ENCODE measurements at places on chromosomes 1 and 21.

- no peak for DNase-seq
Observed at GRCh38 chr1:36766481-36766880, 267.8 kb downstream of the GRIK3 start.

DNA sequence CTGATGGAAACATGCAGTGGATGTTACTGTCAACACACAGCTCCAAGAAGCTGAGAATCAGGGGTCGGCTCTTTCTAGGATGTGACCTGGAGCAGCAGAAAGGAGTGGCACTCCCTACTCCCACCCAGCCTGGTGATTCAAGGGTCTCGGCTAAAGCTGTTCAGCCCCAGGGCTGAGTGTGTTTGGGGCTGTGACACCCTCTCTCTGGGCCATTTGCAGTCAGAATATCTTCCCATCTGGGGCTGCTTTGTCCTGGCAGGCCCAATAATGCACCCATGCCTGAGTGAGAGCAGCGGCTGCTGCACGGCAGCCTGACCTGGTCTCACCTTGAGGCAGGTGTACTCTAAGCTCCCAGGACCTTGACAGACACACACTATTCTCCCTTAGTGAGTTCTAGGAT lies 52.5 kb upstream of the AJAP1 start:
- no peak for DNase-seq

GRCh38 chr1:113995382-113995781 lies 16.1 kb downstream of the OLFML3 start:
- DNase-seq = no peak

DNA sequence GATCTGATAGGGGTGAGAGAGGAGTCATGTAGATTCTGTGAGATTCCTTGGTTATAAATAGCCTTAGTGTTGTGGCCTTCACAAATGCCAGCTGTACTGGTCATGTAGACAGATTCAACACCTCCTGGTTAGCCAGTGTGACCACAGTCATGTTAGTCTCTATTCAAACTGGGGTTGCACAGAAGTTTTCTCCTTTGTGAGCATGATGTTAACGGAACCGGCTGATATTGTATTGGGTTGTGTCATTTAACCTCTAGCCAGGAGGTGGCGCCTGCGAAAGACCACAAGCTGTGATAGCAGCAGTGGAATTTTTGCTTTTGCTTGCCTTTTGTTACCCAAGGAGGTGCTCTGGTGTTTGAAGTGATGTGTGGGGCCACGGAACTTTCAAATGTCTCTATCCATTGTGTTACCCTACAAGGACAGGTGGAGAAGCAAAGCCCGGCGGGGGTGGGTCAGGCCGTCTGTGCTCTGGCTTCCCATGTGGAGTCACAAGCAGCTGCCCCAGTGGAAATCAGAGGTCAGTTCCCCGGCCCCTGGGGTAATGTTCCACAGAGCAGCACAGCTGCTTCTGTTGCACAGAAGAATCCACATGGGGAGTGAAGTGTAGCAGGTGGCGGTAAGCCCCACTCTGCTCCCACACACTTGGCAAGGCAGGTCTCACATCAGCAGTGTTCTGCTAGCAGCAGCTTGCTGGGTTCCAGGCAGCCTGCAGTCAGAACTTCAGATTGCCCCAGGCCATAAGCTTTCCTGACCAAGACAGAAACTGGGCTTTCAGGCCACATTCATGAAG lies 112.6 kb downstream of the ADAMTS1 start:
- no peak for DNase-seq

- no peak for DNase-seq
Observed at GRCh38 chr1:229334269-229334668, 8.6 kb downstream of the CCSAP start.

DNA sequence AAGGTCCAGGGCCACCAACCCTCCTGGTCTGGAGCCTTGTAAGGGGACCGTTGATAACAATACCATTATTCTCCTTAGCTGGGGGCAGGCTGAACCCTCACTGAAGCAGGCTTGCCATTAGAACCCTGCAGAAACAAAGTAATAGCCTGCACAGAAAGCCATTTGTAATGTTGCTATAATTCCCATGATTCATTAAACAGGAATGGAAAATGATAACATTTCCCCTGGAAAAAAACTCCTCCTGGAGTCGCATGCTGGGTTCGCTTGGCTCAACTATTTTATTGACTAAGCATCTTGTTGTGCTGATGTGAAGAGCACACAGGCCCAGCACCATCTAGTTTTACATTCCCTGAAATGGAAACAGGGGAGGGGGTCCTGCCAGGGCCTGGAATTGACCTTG lies 155.6 kb upstream of the CSF3R start:
- no peak for DNase-seq

- no peak for DNase-seq
Observed at GRCh38 chr1:4416189-4416588, 238.2 kb upstream of the AJAP1 start.

- DNase-seq = no peak
Observed at GRCh38 chr21:26072666-26073615, 97.6 kb downstream of the APP start.

GRCh38 chr1:198778049-198778448 lies 139.2 kb downstream of the PTPRC start:
- no peak for DNase-seq

GRCh38 chr21:43335119-43335518 lies 91.8 kb downstream of the SIK1 start:
- no peak for DNase-seq

- DNase-seq = no peak
Observed at GRCh38 chr1:35931446-35932157, 697 bp downstream of the AGO3 start.

GRCh38 chr1:26717017-26717491 lies 21.2 kb downstream of the ARID1A start:
- DNase-seq = no peak

DNA sequence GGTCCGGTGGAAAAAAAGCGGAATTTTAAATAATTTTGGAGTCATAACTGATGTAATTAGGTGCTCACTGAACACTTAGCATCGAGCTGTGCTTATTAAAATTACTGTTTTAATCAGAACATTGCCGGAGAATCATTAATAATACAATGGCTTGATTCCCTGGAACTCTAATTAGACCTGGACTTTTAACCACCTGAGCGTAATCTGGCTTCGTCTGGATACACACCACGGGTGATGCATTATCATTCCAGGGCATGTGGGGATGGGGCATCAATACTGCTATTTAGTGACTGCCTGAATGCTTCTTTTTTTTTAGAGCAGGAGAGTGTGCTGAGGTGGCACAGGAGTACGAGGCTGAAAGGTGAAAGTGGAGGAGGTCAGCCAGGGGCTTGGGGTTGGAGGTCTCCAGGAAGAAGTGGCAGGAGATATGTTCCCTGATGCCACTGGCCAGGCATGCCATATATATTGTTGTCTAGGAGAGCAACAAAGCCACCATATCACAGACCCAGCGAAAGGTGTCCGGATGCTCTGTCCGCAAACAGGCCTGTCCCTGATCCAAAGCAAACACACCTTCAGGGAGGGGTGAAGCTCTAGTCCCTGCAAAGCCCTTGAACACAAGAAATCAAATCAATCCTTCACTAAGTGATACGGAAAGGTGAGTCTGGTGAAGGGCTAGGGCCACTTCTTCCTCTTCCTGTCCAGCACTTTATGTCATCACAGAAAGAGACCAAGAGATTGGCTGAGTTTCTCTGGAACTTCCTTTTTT lies 125.2 kb downstream of the PLXNA2 start:
- DNase-seq = no peak

GRCh38 chr1:228918335-228918734 lies 183.1 kb downstream of the RHOU start:
- no peak for DNase-seq

DNA sequence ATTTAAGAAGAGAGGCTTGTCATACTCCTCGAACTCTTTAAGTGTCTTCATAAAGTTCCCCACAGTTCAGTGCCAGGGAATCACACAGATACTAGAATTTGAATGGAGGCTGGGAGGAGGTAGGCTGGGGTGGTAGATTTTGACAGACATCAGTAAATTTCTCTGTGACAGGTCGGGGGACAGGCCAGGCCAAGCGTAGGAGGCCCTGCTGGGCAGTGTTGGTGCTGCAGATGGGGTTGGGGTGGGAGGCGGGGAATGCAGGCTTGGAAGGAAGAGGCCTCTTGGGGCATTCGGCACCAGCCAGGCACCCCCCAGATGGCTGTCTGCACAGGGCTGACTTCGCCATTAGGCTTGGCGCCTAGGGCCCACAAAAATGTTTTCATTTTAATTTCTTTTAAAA lies 84.0 kb downstream of the MAN1C1 start:
- DNase-seq = no peak

GRCh38 chr1:156874142-156874541 lies 13.5 kb downstream of the NTRK1 start:
- no peak for DNase-seq

GRCh38 chr1:84133479-84133878 lies 10.6 kb upstream of the PRKACB start:
- DNase-seq = no peak

DNA sequence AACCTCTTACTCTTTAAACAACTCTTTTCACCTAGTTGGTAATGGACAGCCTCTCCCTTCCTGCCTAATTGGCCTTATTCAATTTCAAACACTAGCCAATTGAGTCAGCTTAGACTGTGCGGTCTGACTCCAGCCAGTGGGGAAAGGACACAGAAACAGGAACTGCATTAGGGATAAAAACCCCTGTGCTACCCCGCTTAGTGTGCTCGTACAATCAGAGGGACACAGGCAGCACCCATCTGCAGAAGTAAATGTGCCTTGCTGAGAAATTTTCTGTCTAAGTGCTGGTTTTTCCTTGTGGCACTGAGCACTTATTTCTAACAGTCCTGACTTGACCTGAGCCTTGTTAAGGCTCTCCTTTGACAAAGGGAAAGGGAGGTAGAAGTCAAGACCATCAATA lies 6.0 kb upstream of the CD2 start:
- no peak for DNase-seq

- peak; percentile 40 for DNase-seq
Observed at GRCh38 chr1:186442651-186443375, 18.1 kb downstream of the PDC start.

GRCh38 chr1:53860967-53861411 lies 22.9 kb upstream of the NDC1 start:
- peak; percentile 46 for DNase-seq

GRCh38 chr1:183689762-183690204 lies 36.7 kb upstream of the APOBEC4 start:
- no peak for DNase-seq

DNA sequence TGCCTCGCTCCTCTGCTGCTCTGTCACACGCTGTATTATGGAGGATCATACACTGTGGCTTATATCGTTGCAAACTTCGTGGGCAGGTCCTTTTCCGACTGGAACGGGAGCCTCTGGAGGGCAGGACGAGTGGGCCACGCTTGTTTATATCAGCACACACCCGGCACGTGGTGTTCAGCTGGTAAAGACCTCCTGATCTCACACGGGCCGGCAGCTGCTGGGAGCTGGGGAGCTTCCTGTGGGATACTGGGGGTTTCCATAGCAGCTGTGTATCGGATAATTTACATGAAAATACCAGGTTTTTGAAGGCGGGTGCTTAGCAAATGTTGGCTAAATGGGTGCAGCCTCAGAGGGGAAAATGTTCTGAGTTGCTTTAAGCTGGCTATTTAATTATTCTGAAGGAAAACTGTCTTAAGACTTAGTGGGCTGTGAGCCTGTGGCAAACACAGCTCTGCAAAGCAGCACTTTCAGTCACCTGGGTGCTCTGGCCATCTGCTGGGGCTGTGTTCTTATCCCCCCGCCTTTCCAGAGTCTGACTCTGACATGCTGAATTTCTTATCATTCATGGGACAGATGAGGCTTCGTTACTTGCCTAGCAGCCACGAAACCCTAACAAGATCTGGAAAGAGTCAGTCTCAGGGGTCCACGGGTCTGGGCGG lies 103.6 kb upstream of the GCLM start:
- no peak for DNase-seq

DNA sequence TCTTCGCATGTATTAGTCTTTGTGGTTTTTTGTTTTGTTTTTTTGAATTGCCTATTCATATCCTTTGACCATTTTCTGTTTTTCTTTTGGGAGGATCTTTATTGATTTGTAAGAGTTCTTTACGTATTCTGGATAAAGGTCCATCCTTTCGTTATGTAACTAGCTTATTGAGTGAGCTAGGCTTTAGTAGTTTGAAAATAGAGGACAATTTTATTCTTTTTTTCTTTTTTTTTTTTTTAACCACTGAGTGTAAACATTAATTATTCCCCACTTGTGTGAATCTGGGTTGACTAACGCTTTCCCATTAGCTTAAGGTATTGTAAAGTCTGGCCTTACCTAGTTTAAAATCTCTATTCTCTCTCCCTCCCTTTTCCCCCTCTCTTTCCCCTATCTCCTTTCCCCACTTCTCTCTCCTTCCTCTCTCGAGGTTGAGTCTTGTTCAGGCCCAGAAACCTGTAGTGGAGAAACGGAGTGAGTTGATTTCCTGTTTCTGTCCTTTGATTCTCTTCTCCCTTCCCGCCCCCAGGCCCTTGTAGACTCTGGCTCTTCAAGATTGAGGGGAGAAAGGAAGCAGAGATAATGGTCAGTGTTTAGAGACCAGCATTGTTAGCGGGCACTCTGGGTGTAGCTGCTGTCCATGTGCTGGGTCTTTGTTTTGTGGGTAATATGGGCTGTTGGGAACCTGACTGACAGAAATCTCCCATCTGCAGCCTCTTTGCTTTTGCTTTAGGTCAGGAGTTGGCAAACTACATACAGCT lies 1.5 kb downstream of the MORC3 start:
- DNase-seq = peak; percentile 40

DNA sequence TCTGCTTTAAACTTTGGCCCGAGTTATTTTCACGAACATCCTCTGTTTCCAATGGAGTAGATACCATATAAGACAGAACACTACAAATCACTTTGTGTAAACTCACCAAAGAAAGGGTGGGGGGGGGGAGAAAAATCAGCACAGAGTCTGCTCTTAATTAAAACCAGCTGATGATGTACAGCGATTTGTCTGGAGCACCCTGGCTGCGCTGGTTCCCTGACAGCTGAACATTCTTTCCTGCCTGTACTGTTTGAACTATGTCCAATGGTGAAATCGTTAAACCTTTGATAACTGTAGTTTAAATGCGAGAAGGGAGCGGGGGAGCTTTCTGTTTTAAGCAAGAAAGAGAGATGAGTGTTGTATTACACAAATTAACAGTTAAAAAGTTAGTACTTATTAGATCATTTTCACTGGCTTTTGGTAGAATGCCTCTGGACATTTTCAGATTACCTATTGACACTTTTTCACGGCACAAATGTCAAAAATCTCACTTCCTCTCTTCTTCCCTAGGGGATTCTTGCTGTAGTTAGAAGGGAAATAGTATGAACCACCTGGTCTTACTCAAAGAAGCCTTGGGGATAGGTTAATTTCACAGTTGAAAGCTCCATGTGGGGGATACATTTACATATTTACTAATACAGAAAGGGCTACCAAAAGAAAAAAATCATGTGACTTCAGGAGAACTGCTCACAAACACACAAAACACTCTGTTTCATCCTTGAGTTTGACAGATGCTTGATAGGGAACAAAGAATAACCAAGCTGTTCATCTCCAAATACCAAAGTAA lies 140.2 kb upstream of the RUNX1 start:
- DNase-seq = no peak

GRCh38 chr1:115499253-115499652 lies 142.5 kb upstream of the VANGL1 start:
- no peak for DNase-seq

Data from NCI-H748 treated with DMSO at 0.1 percent for 48 hours (cell line).